Activated CD4-positive, CD25-positive, alpha-beta regulatory T cell (primary cell): ENCODE measurements at places on chromosomes 5 and 9.

DNA sequence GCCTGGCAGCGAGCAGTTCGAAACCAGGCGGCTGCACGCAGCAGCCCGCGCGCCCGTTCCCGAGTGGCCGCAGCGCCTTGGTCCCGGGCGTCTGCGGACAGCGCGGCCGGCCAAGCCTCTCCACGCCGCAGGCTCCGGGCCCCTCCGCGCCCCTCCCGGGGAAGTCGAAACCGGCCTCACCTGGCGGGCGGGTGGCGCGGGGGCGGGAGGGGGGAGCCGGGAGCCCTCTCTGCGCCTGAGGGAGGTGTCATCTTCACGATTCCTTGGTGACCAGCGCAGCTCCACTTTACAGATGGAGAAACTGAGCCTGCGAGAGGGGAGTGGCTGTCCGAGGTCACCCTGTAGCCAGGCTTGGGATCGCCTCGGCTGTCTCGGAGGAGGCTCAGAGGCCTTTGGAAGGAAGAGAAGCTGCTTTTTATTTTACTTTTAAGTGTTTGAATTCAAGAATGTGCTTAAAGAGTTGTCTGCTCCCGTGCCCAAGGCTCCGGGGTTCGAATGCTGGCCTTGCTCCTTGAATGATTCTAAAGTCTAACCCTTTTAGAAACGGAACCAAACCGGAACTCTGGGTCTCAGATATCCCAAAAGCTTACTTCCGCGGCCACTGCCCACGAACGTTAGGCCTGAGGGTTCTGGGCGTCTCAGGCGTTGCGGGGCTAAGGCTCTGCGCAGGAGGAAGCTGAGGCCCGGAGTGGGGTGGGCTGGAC lies 662 bp downstream of the SUSD3 start:
- no peak for DNase-seq

DNA sequence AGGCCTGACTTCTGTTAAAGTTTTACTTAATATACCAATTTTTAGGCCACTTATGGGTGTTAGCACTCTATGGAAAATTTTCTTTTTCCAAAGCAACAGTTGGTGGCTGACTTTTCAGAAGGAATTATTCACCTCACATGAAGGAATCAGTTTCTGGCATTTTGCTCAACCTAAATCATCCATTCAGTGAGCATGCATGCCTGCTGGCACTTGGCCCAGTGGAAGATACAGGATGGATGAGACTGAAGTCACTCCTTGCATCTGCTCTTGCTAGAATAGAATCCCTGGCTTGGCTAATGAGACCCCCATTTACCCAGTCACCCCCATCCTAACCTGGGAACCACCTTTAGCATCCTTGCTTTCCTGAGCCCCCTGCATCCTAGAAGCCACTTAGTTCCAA lies 131.7 kb downstream of the WDR41 start:
- DNase-seq, result no peak

DNA sequence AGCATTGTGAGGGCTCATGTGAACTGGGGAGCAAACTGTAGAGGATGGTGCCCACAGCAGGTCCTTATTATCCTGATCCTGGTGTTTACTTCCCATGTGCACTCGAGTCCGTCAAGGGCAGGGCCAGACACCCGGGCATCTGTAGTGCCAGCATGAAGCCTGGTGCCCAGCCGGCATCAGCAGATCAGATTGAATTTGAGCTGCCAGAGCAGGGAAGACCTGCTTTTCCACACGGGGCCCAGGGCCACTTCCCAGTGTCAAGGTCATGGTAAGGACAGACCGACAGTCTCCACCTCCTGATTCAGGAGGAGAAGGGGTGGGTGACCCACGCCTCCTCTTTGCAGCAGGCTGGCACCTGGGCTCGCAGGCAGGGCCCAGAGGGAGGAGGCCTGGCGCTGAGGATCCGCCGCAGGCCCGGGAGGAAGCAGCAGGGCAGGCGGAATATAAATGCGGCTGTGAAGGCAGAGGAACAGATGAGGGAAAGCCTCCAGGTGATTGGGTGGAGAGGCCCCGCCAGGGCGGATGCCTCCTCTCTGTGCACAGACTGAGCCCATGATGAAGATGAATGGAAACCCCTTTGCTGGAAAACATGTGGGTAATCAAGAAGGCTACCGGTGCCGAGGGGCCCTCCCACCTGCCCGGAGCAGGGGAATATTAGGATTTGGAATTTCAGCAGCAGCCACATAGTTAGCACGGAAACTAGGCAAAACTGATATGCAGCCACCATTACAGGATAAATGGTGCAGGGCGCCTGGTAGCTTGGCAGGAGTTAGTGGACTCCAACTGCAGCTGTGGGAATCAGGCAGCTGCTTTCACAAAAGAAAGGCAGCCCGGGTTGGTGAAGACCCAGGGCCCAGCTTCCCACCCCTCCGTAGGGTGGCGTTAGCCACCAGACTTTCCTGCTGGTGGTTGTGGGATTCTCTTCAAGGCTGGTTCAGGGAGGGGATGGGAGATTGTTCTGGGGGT lies 114.9 kb downstream of the GAPVD1 start:
- DNase-seq, result no peak

DNA sequence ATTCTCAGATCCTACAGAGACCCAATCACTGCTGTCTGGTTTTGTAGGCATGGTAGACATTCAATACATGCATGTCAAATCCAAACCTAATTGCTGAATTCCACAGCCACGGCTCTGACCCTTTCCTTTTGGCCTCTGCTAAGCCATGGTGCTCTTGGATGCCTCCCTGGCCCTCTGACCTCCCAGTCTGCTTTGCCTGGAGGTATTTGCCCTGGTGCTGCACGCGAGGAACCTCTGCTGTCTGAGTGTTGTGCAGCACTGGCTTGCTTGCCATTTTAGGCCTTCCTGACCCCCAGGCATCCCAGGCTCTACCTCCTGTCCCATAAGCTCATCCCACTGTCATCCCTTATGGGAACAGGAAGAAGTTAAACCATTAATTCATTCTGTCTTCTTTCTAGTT lies 60.9 kb downstream of the DOCK2 start:
- no peak for DNase-seq

GRCh38 chr9:103707181-103707580 lies 386.9 kb upstream of the SMC2 start:
- DNase-seq, result no peak

- DNase-seq, result no peak
Observed at GRCh38 chr9:130263601-130264413, 1.8 kb upstream of the HMCN2 start.
